CD4-positive, alpha-beta memory T cell (primary cell): ENCODE measurements at places on chromosomes 4 and X. TPM values are rescaled to one million over a fixed set of nuclear protein-coding genes. Genes with fewer than 3 reads are reported as not detected.

The CTAG1A gene
- polyA plus RNA-seq, result not detected

The VMA21 gene
- polyA plus RNA-seq, result 47.2 TPM

The DIPK2B gene
- polyA plus RNA-seq, result not detected

The GPR173 gene
- polyA plus RNA-seq, result not detected

The PRDM8 gene
- polyA plus RNA-seq, result 2.1 TPM

The USP17L28 gene
- polyA plus RNA-seq, result not detected

The BMPR1B gene
- polyA plus RNA-seq, result not detected

The FBXO8 gene
- polyA plus RNA-seq, result 10.8 TPM

The CT45A5 gene
- not detected for polyA plus RNA-seq

The MAGEB10 gene
- polyA plus RNA-seq, result not detected

The CCNA2 gene
- not detected for polyA plus RNA-seq

The ADH7 gene
- not detected for polyA plus RNA-seq

The GAB3 gene
- 3.2 TPM for polyA plus RNA-seq

The TRAM1L1 gene
- polyA plus RNA-seq, result not detected

The DTHD1 gene
- 0.16 TPM for polyA plus RNA-seq

The P2RY8 gene
- polyA plus RNA-seq, result 194 TPM

The MAGEA11 gene
- not detected for polyA plus RNA-seq

The CLDN22 gene
- not detected for polyA plus RNA-seq

The RADX gene
- 5.2 TPM for polyA plus RNA-seq

The IL3RA gene
- 0.29 TPM for polyA plus RNA-seq

The NPY2R gene
- not detected for polyA plus RNA-seq

The CXCR3 gene
- polyA plus RNA-seq, result 153 TPM
